Activated CD4-positive, alpha-beta T cell treated with anti-CD3 and anti-CD28 coated beads for 1 hour (primary cell): ENCODE measurements at places on chromosomes 12 and 14.

DNA sequence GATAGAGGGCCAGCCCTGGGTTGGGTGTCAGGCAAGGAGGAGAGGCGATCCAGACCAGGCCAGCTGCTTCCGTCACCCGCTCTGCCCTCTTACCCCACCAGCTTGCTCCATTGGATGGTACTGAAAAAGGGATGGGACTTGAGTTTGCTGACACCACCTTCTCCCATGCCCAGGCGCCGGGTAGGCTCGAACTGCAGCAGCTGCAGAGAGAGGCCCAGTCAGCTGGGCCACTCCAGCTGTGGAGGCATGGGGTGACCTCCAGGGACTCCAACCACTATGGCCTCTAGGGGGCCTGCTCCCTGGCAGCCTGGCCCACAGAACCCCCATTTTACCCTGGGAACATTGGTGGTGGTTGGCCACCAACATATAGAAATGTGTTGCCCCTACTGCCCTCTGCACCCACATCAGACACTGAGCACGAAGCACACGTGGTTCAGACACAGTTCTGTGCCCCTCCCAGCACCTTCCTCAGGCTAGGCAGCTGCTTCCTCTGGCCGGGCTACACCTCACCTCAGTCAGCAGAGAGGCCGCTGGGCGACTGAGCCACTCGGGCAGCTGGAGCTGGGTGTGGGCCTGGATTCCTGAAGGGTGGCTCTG is 16.0 kb downstream of the RPS6KL1 start:
- DNase-seq, result no peak

DNA sequence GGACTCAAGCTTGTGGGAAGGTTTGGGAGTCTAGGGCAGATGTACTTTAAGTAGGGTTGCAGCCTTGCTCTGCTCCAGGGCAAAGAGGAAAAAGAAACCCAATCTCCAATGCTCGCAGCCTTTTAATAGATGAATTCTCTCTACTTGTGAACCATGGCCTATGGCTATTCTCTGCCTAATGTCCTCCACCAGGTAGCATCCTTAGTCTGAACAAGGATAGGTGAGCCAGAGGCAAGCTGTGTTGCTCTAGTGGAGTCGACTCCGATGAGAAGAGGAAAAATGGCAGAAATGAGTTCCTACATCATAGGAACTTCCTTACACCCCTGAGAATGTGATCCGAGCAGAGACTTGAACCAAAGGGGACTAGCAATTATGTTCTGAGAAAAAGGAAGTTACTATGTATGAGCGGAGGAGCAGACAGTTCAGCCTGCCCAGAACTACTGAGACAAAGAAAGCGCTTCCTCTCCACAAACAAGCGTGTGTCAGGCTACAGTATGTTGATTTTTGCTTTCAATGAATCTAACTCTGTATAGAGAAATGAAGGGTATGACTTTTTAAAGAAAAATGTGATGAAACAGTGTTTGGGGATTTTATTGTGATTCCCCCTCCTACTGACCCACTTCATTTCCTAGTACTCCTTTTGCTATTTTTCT is 153.6 kb upstream of the ARID2 start:
- DNase-seq, result no peak

- DNase-seq, result peak; percentile 70
These were observed at the start of gene ARHGDIB for GRCh38 chr12:14961466-14962152. ARHGDIB (minus strand) TSS chr12:14961601; CDS start chr12:14950712, 10,889 bp downstream.

- no peak for DNase-seq
These were observed 666.6 kb downstream of the NRXN3 start for GRCh38 chr14:78836777-78837176.

DNA sequence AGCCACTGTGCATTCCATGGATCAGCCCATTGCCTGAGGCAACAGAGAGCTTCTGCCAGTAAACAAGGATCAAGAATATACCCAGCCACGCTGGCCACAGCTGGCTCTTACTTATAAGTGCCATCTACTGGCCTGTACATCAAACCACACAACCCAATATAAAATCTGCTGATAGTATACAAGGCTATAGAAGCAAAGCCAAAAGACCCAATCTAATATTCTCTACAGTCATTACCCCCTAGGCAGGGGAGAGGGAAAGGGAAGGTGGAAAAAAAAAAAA is 4.4 kb upstream of the FAM186B start:
- DNase-seq, result no peak
